SIG-M5 (cell line): ENCODE measurements at places on chromosomes 5 and 9.

- DNase-seq: no peak
Observed at GRCh38 chr5:113575074-113575473, 61.6 kb downstream of the YTHDC2 start.

- DNase-seq: no peak
Observed at GRCh38 chr9:6827439-6828145, 69.8 kb downstream of the KDM4C start.

DNA sequence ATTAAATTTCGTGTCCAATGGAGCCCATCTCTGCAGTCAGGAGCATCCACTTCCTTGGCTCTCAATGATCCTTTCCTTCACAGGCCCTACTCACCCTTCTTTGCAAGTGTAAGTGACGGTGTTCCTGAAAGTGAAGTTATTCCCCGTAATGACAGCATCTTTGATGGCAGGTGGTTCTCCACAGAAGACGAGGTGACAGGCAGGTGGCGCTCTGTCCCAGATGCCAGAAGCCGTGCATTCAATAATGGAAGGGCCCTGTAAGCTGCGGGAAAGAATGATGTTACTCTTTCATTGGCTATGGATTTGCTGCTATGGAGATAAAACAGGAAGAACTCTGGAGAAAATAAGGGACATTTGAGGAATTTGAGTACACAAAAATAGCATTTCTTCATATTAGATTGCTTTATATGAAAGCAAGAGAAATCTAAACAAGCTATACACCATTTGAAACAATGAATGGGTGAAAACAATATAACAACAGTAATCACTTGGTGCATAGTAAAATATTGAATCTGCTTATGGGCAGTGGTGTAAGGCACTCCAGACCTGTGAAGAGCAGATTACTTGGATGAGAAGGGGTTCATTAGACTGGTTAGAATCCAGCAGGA is 89.9 kb upstream of the TXNDC8 start:
- no peak for DNase-seq

GRCh38 chr5:52767217-52767743 is 20.4 kb upstream of the ITGA1 start:
- no peak for DNase-seq

DNA sequence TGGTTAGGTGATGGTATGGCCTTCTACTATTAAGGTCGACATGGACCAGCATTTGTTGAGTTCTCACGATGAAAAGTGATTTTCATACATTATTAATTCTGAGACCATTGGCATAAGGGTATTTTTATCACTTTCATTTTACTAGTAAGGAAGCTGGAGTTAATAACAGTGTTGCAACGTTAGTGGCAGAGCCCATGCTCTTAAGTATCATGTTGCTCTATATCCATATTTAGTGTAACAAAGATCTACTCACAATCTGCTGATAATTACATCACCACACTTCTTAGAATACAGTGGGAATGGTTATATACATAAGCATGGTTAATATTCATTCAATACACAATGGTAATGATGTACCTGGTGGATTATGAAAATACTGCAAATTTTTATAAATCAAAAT is 81.9 kb downstream of the PRR16 start:
- DNase-seq: no peak

DNA sequence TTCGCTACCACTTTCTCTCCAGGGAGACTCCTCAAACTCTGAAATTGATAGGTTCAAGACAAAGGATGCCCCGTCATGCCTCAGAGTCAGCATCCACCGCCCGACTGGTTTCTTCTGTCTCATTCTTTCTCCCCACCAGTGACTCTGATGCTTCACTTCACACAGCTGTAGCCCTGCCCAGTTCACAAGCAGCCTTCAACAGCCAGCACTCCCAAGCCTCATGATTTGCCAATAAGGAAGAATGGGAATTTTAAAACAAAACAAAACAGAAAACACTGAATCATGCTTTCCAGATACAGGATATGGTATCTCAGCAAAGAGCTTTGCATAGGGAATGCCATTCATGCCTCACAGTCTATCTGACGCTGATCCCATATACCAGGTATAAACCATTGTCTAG is 371.2 kb upstream of the RORB start:
- DNase-seq: no peak

DNA sequence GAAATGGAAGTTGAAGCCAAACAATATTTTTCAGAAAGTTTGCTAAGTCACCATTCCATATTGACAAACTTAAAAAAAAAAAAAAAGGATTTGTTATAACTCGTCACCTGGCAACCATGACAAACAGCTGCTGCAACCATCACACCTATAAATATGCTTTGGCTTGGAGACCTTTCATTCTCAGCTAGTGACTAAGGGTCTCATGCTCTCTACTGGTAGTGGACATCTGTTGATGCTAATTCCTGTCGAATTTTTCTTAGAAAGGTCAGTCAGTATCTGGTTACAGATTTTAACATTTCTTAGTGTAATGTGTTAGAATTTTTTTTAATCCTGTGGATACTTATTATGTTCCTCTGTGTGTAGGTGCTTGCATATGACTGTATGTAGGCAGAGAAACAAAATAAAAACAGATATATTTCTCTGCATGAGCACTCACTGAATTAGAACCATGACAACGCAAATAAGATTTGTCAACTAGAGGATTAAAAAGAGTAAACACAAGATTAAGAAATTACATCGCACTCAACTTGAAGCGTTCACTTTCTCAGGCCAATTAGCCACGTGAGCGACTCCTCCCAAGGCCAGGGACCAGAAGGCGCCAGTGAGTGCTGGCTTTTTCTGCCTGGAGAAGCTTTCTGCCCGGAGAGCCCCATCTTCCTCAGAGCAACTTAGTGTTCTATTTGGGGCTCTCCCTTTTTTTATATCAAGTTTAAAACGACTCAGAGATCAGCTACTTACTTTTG is 27.0 kb upstream of the ZNF622 start:
- no peak for DNase-seq

DNA sequence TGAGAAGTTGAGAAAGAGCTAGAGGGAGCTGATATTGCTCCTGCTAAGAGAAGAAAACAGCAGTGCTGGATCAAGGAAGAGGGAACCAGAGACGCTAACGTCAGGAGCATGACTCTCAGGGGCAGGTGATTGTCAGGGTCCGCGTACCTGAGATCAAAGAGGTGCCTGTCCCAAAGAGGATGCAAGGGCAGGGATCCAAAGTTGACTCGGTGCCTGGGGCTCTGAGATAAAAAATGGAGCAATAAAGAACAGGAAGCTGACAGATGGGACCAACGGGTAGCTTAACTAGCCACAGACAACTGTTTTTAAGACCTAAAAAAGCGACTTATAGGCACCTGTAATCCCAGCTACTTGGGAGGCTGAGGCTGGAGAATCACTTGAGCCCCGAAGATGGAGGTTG is 517.8 kb downstream of the IRX1 start:
- no peak for DNase-seq

GRCh38 chr5:110201791-110202190 is 512.1 kb downstream of the MAN2A1 start:
- no peak for DNase-seq

DNA sequence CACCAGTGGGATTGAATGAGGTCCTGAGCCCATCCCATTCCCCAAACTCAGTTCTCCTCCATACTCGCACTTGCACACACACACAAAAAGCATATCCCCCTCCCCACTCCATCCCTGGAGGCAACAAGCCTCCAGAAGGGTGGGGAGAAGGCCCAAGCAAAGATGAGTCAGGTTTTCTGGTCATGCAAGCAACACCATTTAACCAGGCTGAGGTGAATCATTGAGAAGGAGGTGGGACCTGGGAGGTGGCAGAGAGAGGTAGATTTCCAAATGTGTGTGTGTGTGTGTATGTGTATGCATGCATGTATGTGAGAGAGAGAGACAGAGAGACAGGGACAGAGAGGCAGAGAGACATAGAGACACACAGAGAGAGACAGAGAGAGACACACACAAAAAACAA is 185.2 kb upstream of the TRIM32 start:
- no peak for DNase-seq

DNA sequence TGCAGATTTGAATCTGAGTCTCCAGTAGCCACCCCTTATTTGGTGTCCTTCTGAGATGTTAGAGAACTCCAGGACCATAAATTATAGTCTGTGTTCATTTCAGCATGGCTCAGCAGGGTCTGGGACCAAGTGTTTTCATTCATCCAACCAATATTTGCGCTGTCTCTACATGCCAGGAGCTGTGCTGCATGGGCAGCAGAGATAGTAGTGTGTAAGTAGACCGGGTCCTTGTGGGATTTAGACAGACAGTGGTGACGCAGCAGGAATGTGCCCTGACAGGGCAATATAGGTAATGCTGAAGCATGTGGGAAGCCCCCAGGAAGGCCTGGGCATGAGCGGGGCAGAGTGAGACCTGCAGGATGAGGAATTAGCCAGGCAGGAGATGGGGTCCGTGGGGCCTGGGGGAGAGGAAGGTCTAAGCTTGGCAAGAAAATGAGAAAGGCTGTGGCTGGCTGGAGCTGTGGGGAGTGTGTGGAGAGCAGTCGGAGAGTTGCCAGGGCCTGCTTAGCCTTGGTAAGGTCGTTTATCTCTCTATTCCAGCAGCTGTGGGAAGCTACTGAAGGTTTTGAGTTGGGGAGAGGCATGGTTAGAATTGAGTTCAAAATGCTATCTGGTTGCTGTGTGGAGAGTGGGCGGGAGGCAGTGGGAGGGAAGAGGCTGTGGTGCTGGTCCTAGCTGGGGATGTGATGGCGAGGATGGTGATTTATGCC is 16.8 kb downstream of the STXBP1 start:
- DNase-seq: no peak

DNA sequence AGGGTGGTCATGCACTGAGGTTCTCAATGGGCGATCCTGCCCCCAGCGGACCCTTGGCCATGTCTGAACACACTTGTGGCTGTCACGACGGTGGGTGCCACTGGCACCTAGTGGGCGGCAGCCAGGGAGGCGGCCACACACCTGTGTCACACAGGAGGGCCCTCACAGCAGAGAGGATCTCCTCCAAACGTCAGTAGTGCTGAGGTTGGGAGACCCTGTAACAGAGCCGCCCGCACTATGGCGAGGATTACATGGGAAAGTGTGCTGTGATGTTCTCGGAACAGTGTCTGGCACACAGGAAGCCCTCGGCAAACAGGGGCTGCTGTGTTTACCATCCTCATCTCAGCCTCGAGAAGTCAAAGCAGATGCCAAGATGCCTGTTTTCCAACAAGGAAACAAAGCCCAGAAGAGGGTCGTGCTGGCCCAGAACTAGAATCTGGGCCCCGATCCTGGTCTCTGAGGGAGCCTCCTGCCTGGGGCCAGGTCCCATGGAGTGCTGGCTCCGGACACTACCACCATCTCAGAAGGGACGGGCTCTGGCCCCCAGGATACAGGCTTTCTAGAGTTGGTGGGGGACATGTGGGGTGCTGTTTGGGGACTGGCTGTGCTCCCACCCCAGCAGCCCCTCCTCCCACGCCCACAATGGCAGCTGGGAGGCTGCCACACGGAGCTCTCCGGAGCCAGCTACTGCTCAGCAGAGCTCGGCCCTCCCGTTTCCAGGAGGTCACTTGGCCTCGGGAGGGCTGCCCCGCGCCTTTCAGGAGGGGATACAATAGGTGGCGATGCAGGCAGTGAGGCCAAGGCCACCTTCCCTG is 48.2 kb downstream of the DBH start:
- no peak for DNase-seq

DNA sequence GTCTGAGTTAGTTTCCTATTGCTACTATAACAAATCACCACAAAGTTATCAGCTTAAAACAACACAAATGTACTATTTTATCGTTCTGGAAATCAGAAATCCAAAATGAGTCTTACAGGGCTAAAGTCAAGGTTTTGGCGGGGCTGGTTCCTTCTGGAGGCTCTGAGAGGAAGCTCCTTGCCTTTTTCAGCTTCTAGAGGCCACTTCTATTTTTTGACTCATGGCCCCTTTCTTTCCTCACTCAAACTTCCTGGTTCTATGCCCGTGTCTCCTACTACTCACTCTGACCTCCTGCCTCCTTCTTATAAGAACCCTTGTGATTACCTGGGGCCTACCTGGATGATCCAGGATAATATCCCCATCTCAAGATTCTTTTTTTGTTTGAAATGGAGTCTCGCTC is 48.2 kb downstream of the GABBR2 start:
- DNase-seq: no peak

- no peak for DNase-seq
Observed at GRCh38 chr5:34735491-34736426, 79.6 kb downstream of the RAI14 start.

- DNase-seq: no peak
Observed at GRCh38 chr9:33197279-33198152, 30.4 kb upstream of the B4GALT1 start.

GRCh38 chr5:142356716-142357468 is 32.1 kb upstream of the SPRY4 start:
- DNase-seq: peak; percentile 89

- DNase-seq: no peak
Observed at GRCh38 chr5:116510517-116510916, 64.1 kb downstream of the SEMA6A start.

- DNase-seq: no peak
Observed at GRCh38 chr5:131589510-131590348, 45.3 kb downstream of the RAPGEF6 start.

DNA sequence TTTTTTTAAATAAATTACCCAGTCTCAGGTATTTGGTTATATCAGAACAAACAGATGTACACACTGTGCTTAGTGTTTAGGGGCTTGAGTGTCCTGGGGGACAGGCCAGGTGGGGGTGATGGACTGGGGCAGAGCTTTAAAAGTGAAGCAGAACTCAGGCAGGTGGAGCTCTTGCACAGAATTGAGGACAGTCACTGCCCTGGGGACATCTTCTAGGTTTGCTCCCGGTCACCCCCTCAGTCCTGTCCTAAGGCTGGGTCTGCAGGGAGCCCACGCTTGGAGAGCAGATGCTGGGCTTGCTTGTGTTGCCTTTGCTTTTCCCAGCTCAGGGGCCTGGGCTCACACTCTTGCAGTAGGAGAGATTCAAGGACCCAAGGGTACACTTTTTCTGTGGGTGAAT is 10.8 kb downstream of the GADD45G start:
- DNase-seq: no peak

GRCh38 chr9:127991757-127992274 is 11.0 kb upstream of the EEIG1 start:
- no peak for DNase-seq

GRCh38 chr5:168852329-168852728 is 273.2 kb upstream of the PANK3 start:
- DNase-seq: no peak

DNA sequence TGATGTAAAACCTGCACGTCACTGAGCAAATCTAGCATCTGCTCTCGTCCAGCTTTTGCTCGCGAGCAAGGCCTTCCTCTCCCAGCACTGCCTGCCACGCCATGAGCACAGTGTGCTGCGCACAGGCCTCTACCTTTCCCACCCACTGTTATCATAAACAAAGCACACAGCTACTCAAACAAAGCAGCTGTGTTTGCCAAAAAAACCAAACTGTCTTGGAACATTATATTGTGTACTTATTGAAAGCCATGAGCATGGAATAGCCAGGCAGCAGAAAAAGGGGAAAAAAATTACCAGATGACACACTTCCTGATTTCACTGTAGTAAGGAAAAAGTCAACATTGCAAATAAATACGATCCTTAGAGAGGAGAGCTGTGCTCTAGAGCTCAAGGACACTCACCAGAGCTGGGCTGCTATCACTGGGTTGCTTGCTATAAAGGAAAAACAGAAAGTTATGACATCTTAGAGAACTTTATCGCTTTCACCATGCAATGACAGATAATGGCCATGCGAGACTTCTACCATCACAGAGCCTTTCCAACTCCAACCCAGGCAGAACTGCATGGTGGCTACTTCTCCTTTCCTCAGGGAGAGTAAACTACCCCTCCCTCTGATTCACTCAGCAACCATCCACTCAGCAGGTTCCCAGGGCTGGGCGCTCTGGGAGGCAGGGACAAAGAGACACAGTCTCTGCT is 69.6 kb downstream of the EPB41L4B start:
- no peak for DNase-seq

- DNase-seq: no peak
Observed at GRCh38 chr5:27124590-27124989, 86.2 kb upstream of the CDH9 start.
